ENCODE measurements at places on chromosomes 7 and 10.

DNA sequence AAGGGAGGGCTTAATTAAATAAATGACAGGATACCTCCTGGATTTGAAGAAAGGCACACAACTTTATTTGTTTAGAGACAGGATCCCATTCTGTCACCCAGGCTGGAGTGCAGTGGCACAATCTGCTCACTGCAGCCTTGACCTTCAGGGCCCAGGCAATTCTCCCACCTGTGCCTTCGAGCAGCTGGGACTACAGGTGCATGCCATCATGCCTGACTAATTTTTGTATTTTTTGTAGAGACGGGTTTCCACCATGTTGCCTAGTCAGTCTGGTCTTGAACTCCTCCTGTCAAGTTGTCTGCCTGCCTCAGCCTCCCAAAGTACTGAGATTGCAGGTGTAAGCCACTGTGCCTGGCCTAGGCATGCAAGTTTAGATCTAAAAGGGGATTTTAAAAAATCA, 272.7 kb upstream of the MBL2 start:
- DNase-seq, result no peak

GRCh38 chr10:93873420-93874115, 20.2 kb upstream of the SLC35G1 start:
- no peak for DNase-seq

DNA sequence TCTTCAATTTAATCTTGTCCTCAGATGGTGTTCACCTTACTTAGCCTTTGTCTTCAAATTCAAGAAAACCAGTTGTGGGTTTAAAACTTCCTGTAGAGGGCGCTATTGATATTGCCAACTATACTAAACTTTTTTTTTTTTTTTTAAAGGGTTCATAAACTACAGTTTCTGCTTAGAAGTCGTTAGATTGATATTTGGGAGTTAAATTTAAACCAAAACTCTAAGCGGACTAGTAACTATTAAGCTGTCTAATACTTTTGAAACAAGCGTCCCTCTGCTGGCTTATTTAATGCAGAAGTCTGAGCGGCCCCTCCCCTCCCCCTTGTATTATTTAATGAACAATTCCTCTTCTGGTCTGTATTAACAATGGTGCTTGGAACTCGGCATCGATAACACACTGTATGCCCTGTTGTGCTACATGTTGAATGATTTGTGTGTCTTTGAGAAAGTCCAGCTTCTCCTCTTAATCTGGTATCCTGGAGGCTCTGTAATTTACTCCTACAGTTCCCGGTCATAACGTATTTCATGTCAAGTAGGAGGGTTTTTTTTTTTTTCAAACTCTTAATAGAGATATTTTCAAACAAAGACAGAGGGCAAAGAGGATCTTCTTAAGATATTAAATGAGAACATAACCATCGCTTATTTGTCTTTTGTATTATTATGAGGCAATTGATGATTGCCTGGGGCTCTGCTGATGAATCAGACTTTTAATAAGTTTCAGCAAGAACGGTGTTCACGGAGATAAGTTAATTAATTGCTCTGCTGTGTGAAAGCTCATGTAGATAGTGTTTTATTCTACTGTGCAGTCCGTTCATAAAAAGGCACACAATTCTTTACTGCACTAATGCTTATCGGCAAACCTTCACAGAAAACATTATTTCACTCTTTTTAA, 22.6 kb upstream of the CREB5 start:
- DNase-seq, result peak; percentile 47

DNA sequence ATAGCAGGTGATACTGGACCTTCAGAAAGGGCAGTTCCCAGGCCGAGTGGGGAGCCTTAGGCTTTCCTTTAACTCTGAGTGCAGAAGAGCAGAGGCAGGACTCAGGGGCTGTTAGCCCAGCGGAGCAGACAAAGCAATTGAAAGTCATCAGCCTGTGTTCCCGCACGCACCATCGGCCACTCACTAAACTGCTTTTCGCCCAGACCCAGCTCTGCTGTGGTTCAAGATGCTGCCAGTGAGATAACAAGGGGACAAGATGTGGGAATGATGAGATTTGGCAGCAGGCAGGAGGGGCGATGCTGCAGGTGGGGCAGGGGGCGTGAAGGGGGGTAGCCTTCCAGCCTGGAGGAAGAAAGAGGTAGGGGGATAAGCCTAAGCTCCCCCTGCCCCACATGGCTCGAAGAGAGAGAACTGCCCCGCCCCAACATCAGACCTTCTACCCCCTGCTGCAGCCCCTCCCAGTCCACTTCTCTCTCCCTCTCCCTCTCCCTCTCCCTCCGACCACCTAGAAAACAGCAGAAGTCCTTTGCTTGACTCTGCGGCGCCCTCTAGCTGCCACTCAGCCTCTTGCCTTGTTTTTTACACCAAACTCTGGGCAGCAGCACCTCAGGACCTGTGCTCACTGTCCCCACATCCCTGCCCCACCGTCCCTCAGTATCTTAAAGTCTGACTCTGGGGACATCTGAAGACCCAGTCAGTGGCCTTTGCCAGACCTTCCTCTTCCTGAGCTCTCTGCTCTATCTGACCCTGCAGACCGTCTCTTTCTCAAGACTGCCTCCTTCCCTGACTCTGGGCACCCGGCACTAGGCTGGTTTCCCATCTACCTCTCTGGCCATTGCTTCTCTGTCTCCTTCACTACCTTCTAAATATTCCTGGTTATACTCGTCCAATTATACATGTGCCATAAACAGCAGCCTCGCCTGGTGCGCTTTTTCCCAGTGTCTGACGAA, 110.5 kb downstream of the C10orf105 start:
- peak; percentile 62 for DNase-seq

GRCh38 chr10:75598998-75599397, 167.6 kb downstream of the LRMDA start:
- DNase-seq, result no peak

DNA sequence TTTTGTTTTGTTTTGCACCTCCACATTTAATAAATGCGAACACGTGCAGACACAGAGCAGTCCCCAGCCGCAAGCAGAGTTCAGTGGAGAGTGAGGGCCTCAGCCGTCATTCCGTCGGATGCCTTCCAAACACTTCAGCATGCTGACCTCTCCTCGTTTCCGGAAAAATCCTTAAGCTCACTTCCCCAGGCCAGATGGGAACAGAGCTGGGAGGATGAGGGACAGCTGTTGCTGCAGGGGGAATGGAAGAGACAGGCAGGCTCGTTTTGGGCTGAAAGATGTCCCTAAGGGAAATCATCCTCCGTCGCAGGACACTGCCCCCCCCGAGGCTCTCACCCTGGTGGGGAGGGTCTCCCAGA, 17.2 kb upstream of the FGFR2 start:
- no peak for DNase-seq

- no peak for DNase-seq
Measured at GRCh38 chr10:59027975-59028655, 148.3 kb upstream of the PHYHIPL start.

- DNase-seq, result peak; percentile 58
Measured at GRCh38 chr10:43606323-43607198, at the start of gene ZNF485. ZNF485 (plus strand) TSS chr10:43606438; CDS start chr10:43607051, 613 bp downstream.

GRCh38 chr7:8618441-8619070, 185.1 kb downstream of the NXPH1 start:
- DNase-seq, result no peak

DNA sequence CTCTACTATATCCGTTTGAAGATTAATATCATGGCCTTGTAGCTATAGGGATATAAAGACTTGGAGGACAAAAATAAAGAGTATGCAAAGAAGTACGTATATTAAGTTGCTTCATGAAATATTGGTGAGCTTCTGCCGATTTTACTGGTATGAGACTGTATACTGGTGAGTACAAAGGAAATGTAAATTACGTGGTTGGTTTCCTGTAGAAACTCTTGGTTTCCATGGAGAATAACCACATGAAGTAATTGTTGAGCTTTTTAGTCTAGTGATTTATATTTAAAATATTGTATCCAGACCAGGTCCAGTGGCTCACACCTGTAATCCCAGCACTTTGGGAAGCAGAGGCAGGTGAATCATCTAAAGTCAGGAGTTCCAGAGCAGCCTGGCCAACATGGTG, 32.2 kb upstream of the GLI3 start:
- DNase-seq, result no peak

DNA sequence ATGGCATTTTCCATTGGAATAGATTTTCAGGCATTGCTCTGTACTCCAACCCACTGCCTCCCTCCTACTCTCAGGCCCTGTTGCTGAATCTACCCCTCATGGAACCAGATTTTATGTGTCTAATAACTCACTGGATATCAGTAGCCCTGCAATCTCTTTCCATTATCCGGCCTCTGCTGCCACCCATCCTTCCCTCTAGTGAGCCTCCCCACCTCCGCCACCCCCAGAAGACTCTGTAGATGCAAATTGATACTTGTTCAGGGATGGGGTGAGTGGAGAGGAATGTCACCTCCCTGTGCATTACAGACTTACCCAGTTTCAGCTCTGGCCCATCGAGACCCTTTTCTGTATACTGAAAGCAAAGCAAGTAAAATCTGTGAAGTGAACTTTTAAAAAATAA, 52.3 kb upstream of the PHYHIPL start:
- no peak for DNase-seq

- DNase-seq, result peak; percentile 68
Measured at GRCh38 chr7:55641811-55642210, 69.5 kb upstream of the VOPP1 start.

DNA sequence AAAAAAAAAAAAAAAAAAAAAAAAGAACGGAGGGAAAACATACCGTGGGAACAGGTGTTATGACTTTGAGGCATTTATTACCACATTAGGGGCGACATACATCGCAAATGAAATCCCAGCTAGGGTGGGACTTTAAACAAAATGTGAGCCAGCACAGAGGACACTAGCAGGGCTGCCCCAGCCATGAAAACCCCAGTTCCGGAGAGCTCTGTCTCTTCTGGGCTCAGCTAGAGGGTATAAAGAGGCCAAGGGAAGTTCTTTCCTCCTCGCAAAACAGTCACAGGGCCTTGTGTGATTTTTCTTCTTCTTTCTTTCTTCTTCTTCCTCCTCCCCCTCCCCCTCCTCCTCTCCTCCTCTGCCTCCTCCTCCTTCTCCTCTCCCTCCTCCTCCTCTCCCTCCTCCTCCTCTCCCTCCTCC, 59.9 kb upstream of the ECHDC3 start:
- no peak for DNase-seq

DNA sequence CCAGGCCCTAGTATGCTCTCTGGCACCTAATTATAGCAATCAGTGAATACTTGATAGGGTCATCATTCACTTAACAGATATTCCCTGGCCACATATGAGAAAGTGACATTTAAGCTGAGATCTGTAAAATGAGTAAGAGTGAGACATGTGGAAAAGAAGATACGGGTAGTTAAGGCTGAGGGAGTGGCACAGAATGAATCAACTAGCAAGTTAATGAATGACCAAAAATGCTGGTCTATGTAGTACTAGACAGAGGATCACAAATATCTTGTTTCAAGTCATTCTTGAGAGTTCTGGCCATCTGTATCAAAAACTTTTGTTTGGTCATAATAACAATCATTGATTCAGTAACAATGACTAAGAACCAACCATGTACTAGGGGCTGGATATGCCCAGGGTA, 954.9 kb downstream of the CNTNAP2 start:
- no peak for DNase-seq

GRCh38 chr10:129491123-129491734, 24.2 kb downstream of the MGMT start:
- no peak for DNase-seq

- no peak for DNase-seq
Measured at GRCh38 chr7:424961-425793, 94.5 kb downstream of the PDGFA start.

- DNase-seq, result no peak
Measured at GRCh38 chr7:42236266-42236975, 588 bp downstream of the GLI3 start.

DNA sequence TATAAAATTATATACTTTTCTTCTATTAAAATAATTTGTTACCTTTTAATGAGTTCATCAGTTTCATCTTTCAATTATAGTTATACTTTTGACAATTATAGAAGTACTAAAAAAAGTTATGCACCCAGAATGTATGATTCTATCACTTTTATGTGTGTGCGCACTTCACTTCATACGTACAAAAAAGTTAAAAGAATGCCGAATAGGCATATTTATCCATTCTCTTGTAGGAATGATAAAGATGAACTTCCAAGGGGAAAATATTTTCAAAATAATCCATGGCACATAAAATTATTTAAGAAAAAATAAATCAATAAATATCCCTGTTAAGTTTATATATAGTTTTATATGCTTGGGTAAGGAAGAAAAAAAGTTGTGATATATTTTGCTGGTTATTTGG, 166.9 kb upstream of the PRSS1 start:
- no peak for DNase-seq

GRCh38 chr10:131514454-131514853, 202.9 kb upstream of the TCERG1L start:
- DNase-seq, result no peak

- DNase-seq, result no peak
Measured at GRCh38 chr10:16493884-16494536, 27.7 kb downstream of the C1QL3 start.

- DNase-seq, result peak; percentile 88
Measured at GRCh38 chr7:101856473-101857357, 39.3 kb downstream of the CUX1 start.

- peak; percentile 52 for DNase-seq
Measured at GRCh38 chr10:78756604-78757343, 312.0 kb upstream of the ZMIZ1 start.

DNA sequence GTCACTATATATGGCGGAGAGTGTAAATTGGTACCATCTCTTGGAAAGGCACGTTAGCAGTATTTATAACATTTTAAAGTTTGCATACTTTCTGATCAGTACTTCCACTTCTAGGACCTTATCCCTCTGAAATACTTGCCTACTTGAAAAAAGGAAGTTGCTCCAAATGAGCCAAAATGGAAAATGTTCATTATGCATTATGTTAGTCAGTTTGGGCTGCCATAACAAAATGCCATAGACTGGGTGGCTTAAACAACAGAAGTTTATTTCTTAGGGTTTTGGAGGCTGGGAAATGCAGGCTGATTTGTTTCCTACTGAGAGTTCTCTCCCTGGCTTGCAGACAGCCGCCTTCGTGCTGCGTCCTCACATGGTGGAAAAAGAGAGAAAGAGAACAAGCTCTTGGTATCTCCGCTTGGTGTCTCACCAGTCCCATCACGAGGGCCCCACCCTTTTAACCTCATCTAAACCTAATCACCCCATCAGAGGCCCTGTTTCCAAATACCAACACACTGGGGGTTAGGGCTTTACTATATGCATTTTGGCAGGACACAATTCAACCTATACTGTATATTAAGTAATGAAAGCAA, 6.9 kb downstream of the SNX10 start:
- DNase-seq, result no peak

- DNase-seq, result no peak
Measured at GRCh38 chr7:132141109-132141508, 435.2 kb downstream of the PLXNA4 start.

- peak; percentile 0 for DNase-seq
Measured at GRCh38 chr7:90345595-90346335, 751 bp upstream of the GTPBP10 start.

DNA sequence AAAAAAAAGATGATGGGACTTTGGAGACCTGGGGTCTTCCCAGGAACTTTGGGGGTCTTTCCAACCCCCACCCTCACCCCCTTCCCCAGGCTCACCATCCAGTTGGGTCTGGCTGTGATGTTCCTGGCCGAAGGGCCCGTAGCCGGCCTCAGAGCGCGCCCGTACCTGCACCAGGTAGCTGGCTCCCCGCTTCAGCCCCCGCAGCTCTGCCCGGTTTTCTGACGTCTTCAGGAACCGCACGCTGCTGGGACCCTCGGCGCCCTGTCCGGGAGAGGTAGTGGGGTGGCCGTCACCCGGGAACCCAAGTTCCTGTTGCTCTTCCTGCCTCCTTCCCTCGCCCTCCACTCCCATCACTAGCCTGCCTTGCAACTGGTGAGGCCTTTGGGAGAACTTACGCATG, 10.2 kb downstream of the EPHB4 start:
- DNase-seq, result no peak

GRCh38 chr7:51366930-51367613, 50.5 kb upstream of the COBL start:
- DNase-seq, result peak; percentile 25

GRCh38 chr10:29250066-29250465, 38.8 kb upstream of the LYZL1 start:
- no peak for DNase-seq

Data from activated CD4-positive, alpha-beta T cell treated with anti-CD3 and anti-CD28 coated beads, Interleukin-2, amount 50 U/mL, for 16 hours (primary cell).